Thyroid gland (tissue), 4 donors: ENCODE measurements at places on chromosomes 7 and 10. TPM values are rescaled to one million over a fixed set of nuclear protein-coding genes. Genes with fewer than 3 reads are reported as not detected.

GRCh38 chr7:2313450-2314208 is 612 bp downstream of the SNX8 start:
- no peaks in the 10 kb centered on the region for H3K4me1 ChIP-seq
- peak overlapping the region; percentile 58 for H3K4me3 ChIP-seq
- H3K36me3 ChIP-seq: no peaks in the 10 kb centered on the region
- H3K27me3 ChIP-seq: no peaks in the 10 kb centered on the region

DNA sequence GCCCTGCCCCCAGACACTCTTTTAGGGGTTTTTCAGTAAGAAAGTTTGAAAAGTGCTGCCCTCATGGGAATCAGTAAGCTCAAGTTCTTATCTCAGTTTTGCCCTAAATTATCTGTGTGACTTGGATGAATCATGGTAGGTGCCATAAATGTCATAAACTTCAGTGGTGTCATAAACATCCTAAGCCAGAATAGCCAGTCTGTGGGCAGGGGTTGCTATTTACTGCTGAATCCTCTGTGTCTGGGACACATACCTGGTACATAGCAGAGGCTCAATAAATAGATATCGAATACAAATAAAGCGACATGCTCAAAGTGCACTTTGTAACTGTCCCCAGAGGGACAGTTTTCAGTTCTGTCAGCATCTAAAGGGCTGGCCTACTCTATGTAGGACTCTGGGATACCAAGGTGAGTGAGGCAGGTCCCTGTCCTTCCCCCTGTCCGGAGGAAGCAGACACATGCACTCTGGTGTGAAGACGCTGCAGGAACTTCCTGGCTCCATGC is 502.1 kb downstream of the RPS24 start:
- no peak overlapping the region for H3K27ac ChIP-seq
- DNase-seq: no peak
- H3K27me3 ChIP-seq: no peaks in the 10 kb centered on the region
- H3K4me3 ChIP-seq: no peak overlapping the region

BPGM gene
- 23.9 TPM for total RNA-seq

UFSP1 gene
- 8.6 TPM for total RNA-seq

DNA sequence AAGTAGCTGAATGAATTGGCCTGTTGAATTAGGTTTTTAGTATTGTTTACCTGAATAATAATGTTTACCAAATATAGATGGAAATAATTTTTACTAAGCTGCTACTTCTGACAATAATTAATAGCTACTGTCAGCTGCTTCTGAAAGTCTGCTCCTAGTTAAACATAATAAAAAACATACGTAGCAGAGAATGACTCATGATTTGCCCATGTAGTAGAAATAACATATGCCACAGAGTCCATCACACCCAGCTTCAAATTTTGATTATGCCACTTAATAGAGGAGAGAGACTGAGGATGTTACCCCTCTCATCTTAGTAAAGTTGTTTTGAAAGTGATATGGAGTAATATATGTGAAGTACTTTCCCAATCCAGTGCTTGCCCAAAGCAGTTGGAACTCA is 57.6 kb upstream of the MDFIC start:
- H3K27me3 ChIP-seq: no peaks in the 10 kb centered on the region
- H3K27ac ChIP-seq: no peak overlapping the region
- H3K36me3 ChIP-seq: no peaks in the 10 kb centered on the region
- H3K4me3 ChIP-seq: no peak overlapping the region
- DNase-seq: no peak

LRRTM3 gene
- not detected for total RNA-seq

GRCh38 chr10:30583778-30584415 is 45.7 kb downstream of the LYZL2 start:
- H3K27me3 ChIP-seq: no peaks in the 10 kb centered on the region
- no peaks in the 10 kb centered on the region for H3K36me3 ChIP-seq
- DNase-seq: peak; percentile 78
- no peak overlapping the region for H3K4me3 ChIP-seq
- peaks cover 16% of the 10 kb centered on the region for H3K4me1 ChIP-seq
- peak overlapping the region; percentile 88 for H3K27ac ChIP-seq

DNA sequence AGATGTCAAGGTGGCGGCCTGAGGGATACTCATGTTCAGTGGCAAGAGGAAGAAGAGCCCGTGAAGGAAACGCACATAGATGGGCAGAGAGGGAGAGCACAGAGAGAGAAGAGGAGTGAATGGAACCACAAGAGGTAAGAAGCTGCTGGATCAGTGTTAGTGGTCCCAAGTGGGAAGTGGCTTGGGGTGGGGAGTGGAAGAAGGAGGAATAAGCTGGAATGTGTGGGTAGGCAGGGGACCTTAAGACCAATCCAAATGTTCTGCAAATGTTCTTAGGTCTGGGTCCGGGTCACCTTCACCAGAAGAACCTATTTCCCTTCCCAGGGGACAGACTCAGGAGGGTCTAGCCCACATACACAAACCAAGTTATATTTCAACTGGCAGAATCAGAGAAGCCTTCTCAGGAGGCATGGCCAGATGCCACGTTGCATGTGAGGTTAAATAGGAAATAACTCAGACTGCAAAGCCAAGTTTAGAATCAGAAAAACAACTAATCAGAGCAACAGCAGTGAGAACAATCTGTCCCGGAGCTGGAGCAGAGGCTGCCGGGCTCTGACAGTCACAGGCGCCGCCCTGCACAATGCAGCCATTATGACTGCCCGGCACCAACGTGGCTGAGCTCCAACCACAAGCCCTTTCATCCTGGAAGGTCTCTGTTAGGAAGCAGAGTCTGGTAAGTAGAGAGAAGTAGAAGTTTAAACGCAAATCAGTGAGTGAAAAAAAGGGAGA is 78.6 kb upstream of the ARMC3 start:
- H3K27me3 ChIP-seq: no peaks in the 10 kb centered on the region
- H3K36me3 ChIP-seq: no peaks in the 10 kb centered on the region
- H3K4me1 ChIP-seq: peaks cover 4% of the 10 kb centered on the region
- H3K27ac ChIP-seq: peak overlapping the region; percentile 26
- no peak overlapping the region for H3K4me3 ChIP-seq
- DNase-seq: peak; percentile 38

DNA sequence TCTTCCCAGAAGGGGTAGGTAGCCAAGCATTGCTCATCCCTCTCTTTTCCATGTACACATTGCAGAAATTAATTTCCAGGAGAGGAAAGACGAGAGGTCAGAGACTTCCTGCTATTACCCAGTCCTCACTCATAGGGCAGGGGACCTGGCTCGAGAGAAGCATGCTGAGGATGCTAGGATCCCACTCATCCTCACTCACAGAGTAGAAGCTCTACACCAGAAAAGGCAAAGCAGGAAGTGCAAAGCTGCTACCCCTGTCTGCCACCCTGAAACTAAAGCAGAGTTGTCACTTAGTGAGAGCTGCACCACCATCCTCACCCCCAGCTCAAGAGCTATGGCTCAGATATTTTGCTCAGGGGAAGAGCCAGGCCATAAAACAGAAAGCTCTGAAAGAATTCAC is 9.9 kb downstream of the OR9A2 start:
- H3K36me3 ChIP-seq: no peaks in the 10 kb centered on the region
- no peak for DNase-seq
- no peak overlapping the region for H3K4me3 ChIP-seq
- no peak overlapping the region for H3K27ac ChIP-seq

BICC1 gene
- 9.3 TPM for total RNA-seq

GRCh38 chr10:90930971-90931871 is 10.3 kb upstream of the ANKRD1 start:
- H3K27ac ChIP-seq: peak overlapping the region; percentile 57
- H3K27me3 ChIP-seq: no peaks in the 10 kb centered on the region
- H3K4me1 ChIP-seq: peaks cover 26% of the 10 kb centered on the region
- peak; percentile 9 for DNase-seq
- no peak overlapping the region for H3K4me3 ChIP-seq
- no peaks in the 10 kb centered on the region for H3K36me3 ChIP-seq

GRCh38 chr7:100895701-100895955 is at the start of gene ACHE:
Gene ACHE (minus strand): TSS chr7:100895888. CDS start chr7:100894232, 1,656 bp downstream.
- peak within 1 kb of the TSS; percentile 47 for H3K4me3 ChIP-seq
- H3K27ac ChIP-seq: no peak within 1 kb of the TSS
- H3K27me3 ChIP-seq: peaks cover 10% of the 10 kb centered on the region
- DNase-seq: no peak
- H3K36me3 ChIP-seq: no peaks in the 10 kb centered on the region

FOXP2 gene
- total RNA-seq: 46.5 TPM

DNA sequence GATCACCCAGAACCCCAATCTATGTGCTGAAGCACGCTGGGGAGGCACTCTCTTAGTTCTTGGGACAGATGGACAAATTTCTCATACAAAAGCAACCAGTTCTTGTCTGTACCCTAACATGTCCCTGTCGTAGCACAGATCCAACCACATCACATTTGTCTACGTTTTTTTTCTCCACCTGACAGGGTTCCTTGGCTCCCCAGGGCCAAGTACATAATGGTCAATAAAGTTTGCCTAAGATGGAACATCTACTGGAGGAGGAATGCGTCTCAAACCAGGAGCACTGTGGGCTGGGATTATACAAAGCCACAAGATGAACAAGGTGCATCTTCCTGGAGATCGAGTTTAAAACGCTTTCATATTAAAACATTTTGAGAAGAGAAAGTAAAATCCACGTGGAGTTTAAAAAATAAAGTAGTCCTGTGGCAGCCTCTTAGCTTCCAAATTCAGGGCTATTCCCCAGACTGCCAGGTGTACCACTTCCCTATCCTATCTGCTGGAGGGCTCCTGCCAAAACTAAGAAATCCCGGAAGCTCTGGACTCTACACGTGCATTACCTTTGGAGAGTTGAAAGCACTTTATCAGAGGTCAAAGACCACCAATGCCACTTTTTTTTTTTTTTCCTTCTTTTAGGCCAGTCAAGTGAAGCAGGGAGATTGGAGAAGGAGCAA is 1.4 kb downstream of the TMEM243 start:
- peaks cover 45% of the 10 kb centered on the region for H3K4me1 ChIP-seq
- DNase-seq: no peak
- no peaks in the 10 kb centered on the region for H3K27me3 ChIP-seq
- H3K4me3 ChIP-seq: no peak overlapping the region
- no peaks in the 10 kb centered on the region for H3K36me3 ChIP-seq
- H3K27ac ChIP-seq: peak overlapping the region; percentile 97

DNA sequence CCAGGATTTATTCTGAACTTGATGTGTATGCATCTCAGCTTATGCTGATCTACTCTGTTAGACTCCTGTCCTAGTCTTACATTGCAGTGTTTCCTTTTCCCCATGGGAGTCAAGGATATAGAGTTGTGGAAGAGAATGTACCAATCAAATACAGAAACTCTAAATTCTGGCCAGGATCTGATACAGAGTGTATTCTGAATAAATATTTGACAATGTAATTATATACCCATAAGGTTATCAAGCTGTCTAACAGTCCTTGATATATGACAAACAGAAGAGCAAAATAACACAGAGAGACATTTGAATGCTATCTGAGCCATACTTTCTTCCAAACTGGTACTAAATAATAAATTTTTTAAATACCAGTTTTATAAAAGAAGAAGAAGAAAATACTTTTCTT is 116.8 kb downstream of the ETV1 start:
- H3K27ac ChIP-seq: no peak overlapping the region
- no peaks in the 10 kb centered on the region for H3K36me3 ChIP-seq
- no peak overlapping the region for H3K4me3 ChIP-seq
- no peak for DNase-seq
- H3K27me3 ChIP-seq: no peaks in the 10 kb centered on the region

GRCh38 chr7:96085953-96086352 is 235.9 kb downstream of the SLC25A13 start:
- H3K27me3 ChIP-seq: no peaks in the 10 kb centered on the region
- H3K4me3 ChIP-seq: no peak overlapping the region
- H3K27ac ChIP-seq: no peak overlapping the region

STEAP1B gene
- total RNA-seq: not detected

MYOZ1 gene
- total RNA-seq: 2.0 TPM

ABCB8 gene
- total RNA-seq: 39.0 TPM

GRCh38 chr10:14309593-14309992 is 21.1 kb downstream of the FRMD4A start:
- H3K36me3 ChIP-seq: no peaks in the 10 kb centered on the region
- no peak overlapping the region for H3K27ac ChIP-seq
- no peaks in the 10 kb centered on the region for H3K27me3 ChIP-seq
- H3K4me1 ChIP-seq: no peaks in the 10 kb centered on the region
- no peak for DNase-seq
- H3K4me3 ChIP-seq: no peak overlapping the region

- no peaks in the 10 kb centered on the region for H3K36me3 ChIP-seq
- H3K4me3 ChIP-seq: peak overlapping the region; percentile 93
- peaks cover 6% of the 10 kb centered on the region for H3K4me1 ChIP-seq
- peak; percentile 3 for DNase-seq
- H3K27ac ChIP-seq: peak overlapping the region; percentile 34
- no peaks in the 10 kb centered on the region for H3K27me3 ChIP-seq
Observed at GRCh38 chr7:112204499-112205342, 1.5 kb downstream of the DOCK4 start.

- H3K27ac ChIP-seq: no peak overlapping the region
- H3K4me1 ChIP-seq: peaks cover 3% of the 10 kb centered on the region
- H3K27me3 ChIP-seq: no peaks in the 10 kb centered on the region
- no peaks in the 10 kb centered on the region for H3K36me3 ChIP-seq
- no peak overlapping the region for H3K4me3 ChIP-seq
- no peak for DNase-seq
Observed at GRCh38 chr10:13724484-13724883, 137.7 kb downstream of the PRPF18 start.

DNA sequence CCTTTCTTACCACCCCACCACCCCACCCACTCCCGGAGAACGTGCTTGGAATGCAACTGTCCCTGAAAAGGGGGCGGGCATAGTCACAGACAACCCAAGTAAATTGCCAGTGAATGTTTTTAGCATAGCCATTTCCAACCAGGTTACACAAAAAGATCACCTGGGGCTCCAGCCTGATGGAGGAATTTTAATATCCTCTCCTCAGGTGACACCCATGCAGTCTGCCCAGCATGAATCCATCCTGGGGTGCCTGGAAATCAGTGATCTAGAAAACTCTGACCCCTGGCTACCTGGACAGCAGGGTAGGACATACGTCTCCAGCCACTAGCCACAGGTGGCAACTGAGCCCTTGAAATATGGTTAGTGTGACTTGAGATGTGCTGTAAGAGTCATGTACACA is 61.1 kb downstream of the SORBS1 start:
- no peak overlapping the region for H3K27ac ChIP-seq
- H3K36me3 ChIP-seq: no peaks in the 10 kb centered on the region
- no peaks in the 10 kb centered on the region for H3K27me3 ChIP-seq
- DNase-seq: no peak
- H3K4me1 ChIP-seq: peaks cover 6% of the 10 kb centered on the region
- H3K4me3 ChIP-seq: no peak overlapping the region

- H3K27ac ChIP-seq: no peak overlapping the region
- no peak for DNase-seq
- no peaks in the 10 kb centered on the region for H3K36me3 ChIP-seq
- no peak overlapping the region for H3K4me3 ChIP-seq
- H3K4me1 ChIP-seq: peaks cover 13% of the 10 kb centered on the region
Observed at GRCh38 chr7:21947946-21948345, 2.2 kb upstream of the CDCA7L start.

MTURN gene
- 86.3 TPM for total RNA-seq

DNA sequence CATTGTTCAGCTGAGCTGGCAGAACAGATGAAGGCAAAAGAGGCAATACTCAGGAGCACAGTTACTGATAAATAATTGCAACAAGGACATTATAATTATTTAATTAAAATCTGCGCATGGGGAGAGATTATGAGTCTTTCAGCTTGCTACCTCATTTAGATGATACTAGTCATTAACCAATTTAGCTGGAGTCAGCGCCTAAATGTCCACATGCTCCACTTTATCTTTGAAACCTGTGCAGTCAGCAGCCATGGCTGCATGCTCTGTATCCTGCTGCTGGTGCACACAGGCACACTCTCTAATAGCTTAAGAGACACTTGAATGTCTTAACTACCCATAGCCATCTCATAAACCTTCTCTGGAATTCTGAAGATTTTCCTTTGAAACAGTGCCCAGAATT is 196.8 kb downstream of the PPP1R3A start:
- H3K27ac ChIP-seq: no peak overlapping the region
- no peaks in the 10 kb centered on the region for H3K4me1 ChIP-seq
- no peaks in the 10 kb centered on the region for H3K27me3 ChIP-seq
- DNase-seq: no peak
- H3K4me3 ChIP-seq: no peak overlapping the region

PLEKHS1 gene
- total RNA-seq: not detected
